Bronchus fibroblast of lung (primary cell): ENCODE measurements at places on chromosomes 3 and 15. TPM values are rescaled to one million over a fixed set of nuclear protein-coding genes. Genes with fewer than 3 reads are reported as not detected.

ABHD2 gene
- total RNA-seq, result 24.2 and 32.4 TPM in 2 replicates

SAXO2 gene
- total RNA-seq, result under 0.01 and 0.50 TPM in 2 replicates

TTLL3 gene
- 8.3 and 8.7 TPM in 2 replicates for total RNA-seq

PLAAT1 gene
- total RNA-seq, result not detected in 2 replicates

STRIT1 gene
- not detected in 2 replicates for total RNA-seq

SCAANT1 gene
- not detected in 2 replicates for total RNA-seq

GOLGA6A gene
- total RNA-seq, result not detected in 2 replicates

OR5K2 gene
- total RNA-seq, result not detected in 2 replicates

ASB14 gene
- total RNA-seq, result not detected in 2 replicates

TGM5 gene
- total RNA-seq, result not detected in 2 replicates

SPATA16 gene
- not detected in 2 replicates for total RNA-seq

ISLR gene
- total RNA-seq, result 10.1 and 16.1 TPM in 2 replicates

MCTP2 gene
- total RNA-seq, result 1.8 TPM in 2 replicates

SLC2A2 gene
- not detected in 2 replicates for total RNA-seq

FMN1 gene
- total RNA-seq, result 4.6 and 6.7 TPM in 2 replicates

LIPH gene
- total RNA-seq, result under 0.01 TPM in 1 of 2 replicates, not detected in the other

CLSTN2 gene
- total RNA-seq, result 0.15 and 0.17 TPM in 2 replicates

LTK gene
- 0.50 and 0.59 TPM in 2 replicates for total RNA-seq

PYGO1 gene
- 3.0 and 5.9 TPM in 2 replicates for total RNA-seq

WNT7A gene
- not detected in 2 replicates for total RNA-seq

CKMT1A gene
- not detected in 2 replicates for total RNA-seq

FAM81A gene
- total RNA-seq, result 0.50 and 0.59 TPM in 2 replicates

FOXL2 gene
- total RNA-seq, result under 0.01 and 0.17 TPM in 2 replicates

STARD5 gene
- 5.2 and 8.2 TPM in 2 replicates for total RNA-seq

PLA2G4E gene
- total RNA-seq, result not detected in 2 replicates

ANKRD34C gene
- not detected in 2 replicates for total RNA-seq

GRK7 gene
- total RNA-seq, result not detected in 2 replicates

OCA2 gene
- under 0.01 TPM in 1 of 2 replicates, not detected in the other for total RNA-seq

HES1 gene
- total RNA-seq, result not detected in 2 replicates

PLA2G4F gene
- total RNA-seq, result not detected in 2 replicates

OXNAD1 gene
- 11.1 and 11.3 TPM in 2 replicates for total RNA-seq
